Activated CD8-positive, alpha-beta T cell treated with anti-CD3 and anti-CD28 coated beads, Interleukin-2, amount 10 ng/mL, durations not matched to agents 7 days and 5 days (primary cell): ENCODE measurements at places on chromosomes 4 and X.
A peak's percentile ranks its signal among the peaks of the same experiment; 100 is the strongest.

DNA sequence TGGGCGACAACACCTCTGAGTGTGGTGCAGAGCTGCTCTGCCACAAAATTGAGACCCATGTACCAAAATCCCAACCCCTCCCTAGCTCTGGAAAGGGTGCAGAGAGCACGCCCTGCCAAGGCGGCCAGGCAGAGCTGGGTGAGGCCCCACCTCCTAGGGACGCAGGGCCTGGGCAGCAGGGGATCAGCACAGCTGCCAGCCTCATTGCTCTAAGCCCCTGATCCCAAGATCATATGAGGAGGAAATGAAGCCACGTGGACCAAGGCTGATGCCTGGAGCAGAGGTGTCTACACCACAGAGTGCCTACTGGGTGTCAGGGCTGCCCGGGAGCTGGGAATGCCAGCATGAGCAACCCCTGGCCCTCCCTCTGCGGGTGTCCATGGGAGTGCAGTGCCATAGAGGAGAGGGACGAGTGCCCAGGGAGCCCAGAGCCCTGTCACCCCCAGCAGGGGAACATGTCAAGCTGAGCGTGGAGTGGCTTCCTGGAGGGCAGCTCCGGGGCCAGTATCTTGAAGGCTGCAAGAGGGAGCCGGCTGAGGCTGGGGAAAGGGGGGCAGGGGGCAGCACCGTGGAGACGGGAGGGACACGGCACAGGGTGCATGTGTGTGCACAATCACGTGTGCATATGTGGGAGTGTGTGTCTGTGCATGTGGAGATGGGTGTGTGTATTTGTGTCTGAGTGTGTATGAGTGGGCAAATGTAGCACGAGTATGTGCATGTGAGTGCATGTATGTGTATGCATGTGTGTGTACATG is 63.9 kb upstream of the PSAPL1 start:
- H3K27ac ChIP-seq: no peak overlapping the region
- H3K36me3 ChIP-seq: no peaks in the 10 kb centered on the region
- no peaks in the 10 kb centered on the region for H3K27me3 ChIP-seq
- no peaks in the 10 kb centered on the region for H3K4me1 ChIP-seq
- no peak overlapping the region for H3K4me3 ChIP-seq

DNA sequence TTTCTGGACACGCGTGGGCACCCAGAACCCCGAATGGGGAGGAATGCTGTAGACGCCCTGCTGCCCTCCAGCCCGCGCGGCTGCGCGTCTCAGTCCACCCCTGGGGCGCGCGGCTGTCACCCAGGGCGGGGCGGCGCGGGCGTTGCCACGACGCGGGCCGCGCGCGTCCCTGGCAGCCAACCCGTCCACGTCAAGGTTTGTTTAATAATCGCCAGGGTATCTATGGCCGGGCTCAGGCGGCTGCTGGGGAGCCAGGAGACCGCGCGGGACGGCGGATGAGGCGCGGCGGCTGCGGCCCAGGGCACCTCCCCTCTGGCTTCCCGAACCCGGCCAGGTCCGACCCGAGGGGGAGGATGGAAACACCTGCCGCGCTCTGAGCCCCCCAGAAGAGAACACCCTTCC is at the start of gene SPATA18:
TSS of gene SPATA18 (plus strand) at position 92 of the 402 bp plus-strand sequence. CDS start 401 bp downstream, outside the sequence.
- H3K27ac ChIP-seq: no peak within 1 kb of the TSS
- H3K4me3 ChIP-seq: peak within 1 kb of the TSS; percentile 70
- H3K4me1 ChIP-seq: peaks cover 15% of the 10 kb centered on the region
- no peak for DNase-seq

DNA sequence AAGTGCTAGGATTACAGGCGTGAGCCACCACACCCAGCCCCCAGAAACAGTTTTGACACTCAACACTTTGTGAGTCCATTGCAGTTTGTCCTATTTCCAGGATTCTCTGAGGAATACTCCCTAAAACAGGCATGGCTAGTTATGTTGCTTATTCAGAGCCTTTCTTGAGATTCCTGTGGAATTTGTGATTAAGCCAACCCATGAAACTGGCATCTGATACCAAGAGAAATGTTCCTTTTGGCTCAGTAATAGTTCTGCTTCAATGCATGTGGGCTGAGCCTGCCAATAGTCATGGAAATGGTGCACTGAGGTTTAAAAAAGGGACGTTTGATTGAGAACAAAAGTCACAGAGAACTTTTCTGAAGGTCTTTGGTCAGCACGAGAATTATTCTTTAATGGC is 241.7 kb downstream of the PPP1R2C start:
- no peaks in the 10 kb centered on the region for H3K27me3 ChIP-seq
- no peak for DNase-seq
- peaks cover 14% of the 10 kb centered on the region for H3K4me1 ChIP-seq
- no peak overlapping the region for H3K4me3 ChIP-seq
- H3K27ac ChIP-seq: no peak overlapping the region

DNA sequence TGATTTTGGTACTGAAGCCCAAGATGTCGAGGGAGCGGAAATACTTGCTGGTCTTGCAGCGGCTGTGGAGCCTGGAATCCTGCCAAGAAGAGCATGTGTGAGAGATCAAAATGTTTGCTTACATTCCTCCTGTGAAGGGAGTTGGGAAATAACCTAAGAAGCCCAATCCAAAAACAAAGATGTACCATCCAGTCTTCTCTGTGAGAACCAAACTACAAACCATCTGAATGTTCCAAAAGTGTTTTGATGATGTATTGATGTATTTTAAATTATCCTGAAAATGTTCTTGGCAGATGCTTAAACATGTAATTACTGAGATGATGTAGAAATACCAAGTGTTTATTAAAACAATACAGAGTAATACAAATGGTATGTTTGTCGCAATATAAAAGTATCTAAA is 10.1 kb upstream of the ADH1A start:
- no peaks in the 10 kb centered on the region for H3K36me3 ChIP-seq
- no peaks in the 10 kb centered on the region for H3K4me1 ChIP-seq
- DNase-seq: no peak
- no peak overlapping the region for H3K4me3 ChIP-seq

- H3K36me3 ChIP-seq: no peaks in the 10 kb centered on the region
- H3K4me3 ChIP-seq: no peak overlapping the region
- no peak overlapping the region for H3K27ac ChIP-seq
- H3K27me3 ChIP-seq: no peaks in the 10 kb centered on the region
Observed at GRCh38 chr4:85869181-85869580, 394.2 kb downstream of the ARHGAP24 start.

DNA sequence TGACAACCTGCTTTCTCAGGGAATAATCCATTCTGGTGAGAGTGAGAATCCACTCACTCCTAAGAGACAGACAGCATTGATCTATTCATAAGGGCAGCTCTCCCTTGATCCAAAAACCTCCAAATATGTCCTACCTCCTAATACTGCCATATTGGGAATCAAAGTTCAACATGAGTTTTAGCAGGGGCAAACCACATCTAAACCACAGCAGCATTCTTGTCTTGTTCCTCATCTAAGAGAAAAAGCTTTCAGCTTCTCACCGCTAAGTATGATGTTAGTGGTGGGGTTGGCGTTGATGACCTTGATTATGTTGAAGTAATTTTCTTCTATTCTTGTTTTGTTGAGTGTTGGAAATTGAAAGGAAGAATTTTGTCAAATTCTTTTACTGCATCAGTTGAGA is 69.6 kb downstream of the SERTM2 start:
- DNase-seq: no peak
- no peaks in the 10 kb centered on the region for H3K4me1 ChIP-seq
- no peaks in the 10 kb centered on the region for H3K27me3 ChIP-seq

DNA sequence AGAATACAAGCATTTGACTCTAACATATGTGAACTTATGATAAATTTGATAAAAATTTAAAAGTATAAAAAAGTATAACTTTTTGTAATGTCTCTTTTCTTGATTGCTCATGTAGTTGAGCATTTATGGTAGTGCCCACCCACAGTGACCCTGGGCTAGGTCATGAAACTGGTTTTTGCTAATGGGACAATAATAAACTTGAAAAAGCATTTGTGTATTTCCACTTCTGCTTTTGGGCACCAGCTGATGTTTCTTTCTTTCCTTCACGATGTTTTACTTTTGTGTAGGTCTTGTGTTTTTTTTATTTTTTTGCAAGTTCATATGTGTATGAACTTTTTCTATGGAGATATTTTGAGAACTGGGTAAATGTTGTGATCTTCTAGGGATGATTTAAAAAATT is 313.1 kb downstream of the CBLL2 start:
- no peak overlapping the region for H3K4me3 ChIP-seq
- H3K36me3 ChIP-seq: no peaks in the 10 kb centered on the region
- no peak overlapping the region for H3K27ac ChIP-seq
- H3K27me3 ChIP-seq: no peaks in the 10 kb centered on the region

GRCh38 chr4:167492007-167492406 is 257.7 kb upstream of the SPOCK3 start:
- no peaks in the 10 kb centered on the region for H3K36me3 ChIP-seq
- no peak for DNase-seq
- no peaks in the 10 kb centered on the region for H3K4me1 ChIP-seq
- H3K27me3 ChIP-seq: no peaks in the 10 kb centered on the region

GRCh38 chr4:9931146-9931545 is 90.2 kb downstream of the SLC2A9 start:
- no peaks in the 10 kb centered on the region for H3K36me3 ChIP-seq
- H3K4me3 ChIP-seq: no peak overlapping the region
- no peak overlapping the region for H3K27ac ChIP-seq
- no peak for DNase-seq

DNA sequence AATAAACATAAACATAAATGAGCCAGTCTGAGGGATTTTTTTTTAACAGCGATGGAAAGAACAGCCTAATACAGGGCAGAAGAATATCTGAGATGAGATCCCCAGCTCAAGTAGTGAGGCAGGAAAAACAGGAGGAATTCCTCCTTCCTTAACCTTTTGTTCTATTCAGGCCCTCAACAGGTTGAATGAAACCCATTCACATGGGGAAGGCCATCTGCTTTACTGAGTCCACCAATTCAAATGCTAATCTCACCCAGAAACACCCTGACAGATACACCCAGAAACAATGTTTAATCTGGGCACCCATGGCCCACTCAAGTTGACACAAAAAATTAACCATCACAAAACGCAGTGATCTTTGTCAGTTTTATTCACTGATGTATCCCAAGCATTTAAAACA is 45.5 kb downstream of the SMIM31 start:
- H3K4me1 ChIP-seq: no peaks in the 10 kb centered on the region
- H3K27ac ChIP-seq: no peak overlapping the region
- H3K36me3 ChIP-seq: no peaks in the 10 kb centered on the region
- no peak overlapping the region for H3K4me3 ChIP-seq
- no peak for DNase-seq

DNA sequence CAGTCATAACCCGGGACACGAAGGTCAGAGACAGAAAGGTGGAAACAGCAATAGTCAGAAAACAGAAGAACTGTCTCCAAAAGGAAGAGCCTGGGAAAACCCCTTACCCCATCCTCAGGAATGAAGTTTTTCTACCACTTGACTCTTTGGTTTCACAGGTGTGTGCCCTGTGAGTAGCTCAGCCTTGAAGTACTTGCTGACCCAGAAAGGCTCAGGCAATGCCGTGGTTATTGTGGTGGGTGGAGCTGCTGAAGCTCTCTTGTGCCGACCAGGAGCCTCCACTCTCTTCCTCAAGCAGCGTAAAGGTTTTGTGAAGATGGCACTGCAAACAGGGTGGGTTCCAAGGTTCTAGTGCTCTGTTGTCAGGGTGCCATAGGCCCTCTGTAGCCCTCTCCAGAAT is 24.4 kb downstream of the DGAT2L6 start:
- DNase-seq: no peak
- H3K36me3 ChIP-seq: no peaks in the 10 kb centered on the region
- H3K4me1 ChIP-seq: no peaks in the 10 kb centered on the region
- no peak overlapping the region for H3K4me3 ChIP-seq
- no peak overlapping the region for H3K27ac ChIP-seq
- no peaks in the 10 kb centered on the region for H3K27me3 ChIP-seq

GRCh38 chrX:17443556-17443955 is 68.6 kb downstream of the NHS start:
- no peaks in the 10 kb centered on the region for H3K27me3 ChIP-seq
- no peak for DNase-seq
- H3K36me3 ChIP-seq: no peaks in the 10 kb centered on the region
- H3K4me1 ChIP-seq: no peaks in the 10 kb centered on the region
- no peak overlapping the region for H3K4me3 ChIP-seq
- no peak overlapping the region for H3K27ac ChIP-seq

DNA sequence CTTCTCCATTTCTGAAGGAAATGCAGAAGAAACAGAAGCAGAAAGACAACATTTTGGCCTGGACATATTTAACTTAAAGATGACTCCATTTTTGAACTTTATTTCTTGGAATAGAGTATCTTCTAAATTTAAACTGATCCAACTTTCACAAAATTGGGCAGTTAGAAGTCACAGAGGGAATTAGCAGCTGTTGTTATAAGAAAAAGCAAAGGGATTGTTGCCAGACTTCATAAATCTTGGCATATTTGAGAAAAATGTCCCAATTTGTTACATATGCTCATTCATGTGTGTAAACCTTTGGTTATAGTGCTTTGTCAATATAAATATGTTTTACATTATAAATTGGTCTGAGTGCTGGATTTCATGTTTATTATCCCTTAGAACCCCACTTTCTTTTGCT is 3.4 kb downstream of the GLUD2 start:
- no peak overlapping the region for H3K27ac ChIP-seq
- H3K36me3 ChIP-seq: no peaks in the 10 kb centered on the region
- no peaks in the 10 kb centered on the region for H3K4me1 ChIP-seq
- no peak for DNase-seq
- H3K4me3 ChIP-seq: no peak overlapping the region

- H3K27me3 ChIP-seq: no peaks in the 10 kb centered on the region
- no peaks in the 10 kb centered on the region for H3K36me3 ChIP-seq
- H3K4me1 ChIP-seq: no peaks in the 10 kb centered on the region
- no peak overlapping the region for H3K4me3 ChIP-seq
- DNase-seq: no peak
Observed at GRCh38 chr4:123896446-123897071, 500.0 kb downstream of the SPRY1 start.

- no peaks in the 10 kb centered on the region for H3K36me3 ChIP-seq
- H3K27me3 ChIP-seq: peaks cover 16% of the 10 kb centered on the region
- no peaks in the 10 kb centered on the region for H3K4me1 ChIP-seq
- peak; percentile 20 for DNase-seq
- no peak overlapping the region for H3K4me3 ChIP-seq
Observed at GRCh38 chrX:140091125-140091886, 126.0 kb upstream of the CXorf66 start.

GRCh38 chrX:105610411-105610810 is 211.9 kb upstream of the NRK start:
- no peaks in the 10 kb centered on the region for H3K27me3 ChIP-seq
- DNase-seq: no peak
- no peaks in the 10 kb centered on the region for H3K4me1 ChIP-seq

- H3K4me1 ChIP-seq: no peaks in the 10 kb centered on the region
- H3K27me3 ChIP-seq: no peaks in the 10 kb centered on the region
- no peaks in the 10 kb centered on the region for H3K36me3 ChIP-seq
- no peak for DNase-seq
- H3K27ac ChIP-seq: no peak overlapping the region
Observed at GRCh38 chr4:106650701-106651100, 282.1 kb upstream of the GIMD1 start.
